GM20000 (cell line): ENCODE measurements at places on chromosomes 5 and 9.
A peak's percentile ranks its signal among the peaks of the same experiment; 100 is the strongest.

GRCh38 chr5:61290791-61291210 is 41.3 kb upstream of the ZSWIM6 start:
- DNase-seq = no peak

DNA sequence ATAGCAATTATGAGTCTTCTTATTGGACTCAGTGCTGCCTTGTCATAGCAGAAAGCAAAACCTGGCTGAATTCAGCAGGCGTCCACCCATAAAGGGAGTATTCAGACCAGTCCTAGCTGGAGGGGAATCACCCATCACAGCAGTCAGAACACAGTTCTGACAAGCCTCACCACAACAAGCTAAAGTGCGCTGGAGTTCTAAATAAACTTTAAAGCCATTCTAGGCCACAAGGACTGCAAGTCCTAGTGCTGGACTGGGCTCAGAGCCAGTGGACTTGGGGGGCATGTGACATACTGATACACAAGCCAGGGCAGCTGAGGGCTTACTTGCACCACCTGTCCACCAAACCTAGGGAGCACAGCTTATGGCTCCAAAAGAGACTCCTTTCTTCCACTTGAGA is 115.3 kb upstream of the PCSK5 start:
- no peak for DNase-seq

GRCh38 chr9:5442400-5443011 is 4.8 kb upstream of the PLGRKT start:
- DNase-seq = no peak

DNA sequence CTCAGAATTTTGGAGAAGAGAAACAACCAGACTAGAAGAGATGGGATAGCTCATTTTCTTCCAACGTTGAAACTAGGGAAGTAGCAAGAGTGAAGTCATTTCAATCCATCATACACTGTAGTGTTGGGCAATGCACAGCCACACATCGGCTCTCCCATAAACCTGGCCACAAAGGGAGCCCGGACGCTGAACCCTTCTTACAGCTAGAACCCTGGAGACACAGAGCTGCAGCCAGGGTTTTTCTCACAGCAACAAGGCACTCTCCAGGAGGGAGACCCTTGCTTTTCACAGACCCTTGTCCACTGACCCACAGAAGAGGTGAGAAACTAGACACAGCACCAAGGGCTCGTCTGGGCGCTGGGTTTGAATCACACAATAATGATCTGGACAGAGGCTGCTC is 101.4 kb upstream of the FSTL4 start:
- no peak for DNase-seq

- DNase-seq = peak; percentile 64
Observed at GRCh38 chr5:131212471-131213021, 41.8 kb downstream of the LYRM7 start.

DNA sequence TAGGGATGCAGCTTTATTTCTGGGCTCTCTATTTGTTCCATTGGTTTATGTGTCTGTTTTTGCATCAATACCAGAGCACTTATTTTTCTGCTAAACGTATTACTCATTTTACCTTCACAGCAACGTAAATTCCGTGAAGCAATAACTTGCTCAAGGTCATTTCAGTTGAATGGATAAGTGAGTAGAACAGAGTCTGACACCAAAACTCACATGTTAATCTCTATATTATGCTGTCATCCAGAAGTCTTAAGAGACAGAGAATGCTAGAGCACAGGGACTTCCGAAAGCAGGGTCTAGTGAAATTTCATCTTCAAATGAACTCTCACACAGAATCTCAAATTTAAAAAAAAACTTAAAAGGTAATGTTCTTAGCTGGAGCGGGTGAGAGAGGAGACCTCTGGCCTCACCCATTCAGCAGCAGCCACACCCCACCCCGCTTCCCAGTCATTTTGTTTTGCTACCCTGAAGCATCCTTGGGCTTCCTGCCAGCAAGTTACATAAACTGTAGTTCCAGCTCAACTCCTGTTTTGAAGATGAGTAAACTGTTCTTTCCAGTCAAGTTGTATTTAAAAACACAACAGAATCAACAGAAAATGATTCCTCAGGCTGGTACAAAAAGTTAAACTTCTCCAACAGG is 69.3 kb downstream of the TRIM36 start:
- DNase-seq = no peak

DNA sequence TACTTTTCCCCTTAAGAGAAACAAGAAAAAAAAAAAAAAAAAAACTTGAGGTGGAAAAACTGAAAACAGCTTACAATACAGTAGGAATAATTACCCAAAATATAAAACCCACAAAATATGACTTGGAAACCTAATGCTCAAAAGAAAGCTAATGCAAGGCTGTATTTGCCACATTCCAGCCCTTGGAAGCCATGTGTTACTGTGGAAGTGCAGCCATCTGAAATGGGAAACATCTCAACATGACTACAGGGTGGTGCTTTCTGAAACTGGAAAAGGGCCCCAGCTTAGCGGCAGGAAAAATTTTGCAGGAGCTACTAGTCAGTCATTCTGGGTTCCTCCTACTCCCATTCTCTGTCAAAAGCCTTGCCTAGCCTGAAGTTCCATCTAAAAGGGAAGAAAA is 20.4 kb downstream of the CDK5RAP2 start:
- DNase-seq = no peak

GRCh38 chr5:124996023-124996763 is 249.8 kb upstream of the ZNF608 start:
- DNase-seq = no peak

GRCh38 chr9:83512621-83513020 is 25.6 kb downstream of the FRMD3 start:
- no peak for DNase-seq

GRCh38 chr5:135488727-135489465 is 36.7 kb upstream of the TIFAB start:
- DNase-seq = no peak

GRCh38 chr5:176995896-176996767 is 10.4 kb downstream of the UIMC1 start:
- peak; percentile 32 for DNase-seq

DNA sequence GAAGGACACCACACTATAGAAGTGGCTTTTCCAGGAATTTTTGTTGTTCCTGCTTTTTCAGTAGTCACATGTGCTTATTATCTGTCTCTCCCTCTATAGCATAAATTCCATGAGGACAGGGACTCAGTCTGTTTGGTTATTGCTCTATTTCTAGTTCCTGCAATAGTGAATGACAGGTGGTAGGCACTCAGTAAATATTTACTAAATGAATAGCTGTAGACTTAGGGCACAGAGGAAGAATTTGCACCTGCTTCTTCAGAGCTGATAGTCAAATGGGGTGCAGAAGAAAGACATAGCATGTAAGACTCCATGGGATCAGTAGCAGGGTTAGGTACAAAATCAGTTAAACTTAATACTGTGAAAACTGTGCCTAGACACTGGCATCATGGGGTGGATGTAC is 580.2 kb downstream of the CCDC171 start:
- DNase-seq = no peak

GRCh38 chr5:35954175-35954574 is 15.8 kb upstream of the CAPSL start:
- DNase-seq = no peak

GRCh38 chr5:95283761-95284571 is 928 bp downstream of the MCTP1 start:
- peak; percentile 79 for DNase-seq

- no peak for DNase-seq
Observed at GRCh38 chr9:105483618-105484017, 35.8 kb downstream of the FSD1L start.

DNA sequence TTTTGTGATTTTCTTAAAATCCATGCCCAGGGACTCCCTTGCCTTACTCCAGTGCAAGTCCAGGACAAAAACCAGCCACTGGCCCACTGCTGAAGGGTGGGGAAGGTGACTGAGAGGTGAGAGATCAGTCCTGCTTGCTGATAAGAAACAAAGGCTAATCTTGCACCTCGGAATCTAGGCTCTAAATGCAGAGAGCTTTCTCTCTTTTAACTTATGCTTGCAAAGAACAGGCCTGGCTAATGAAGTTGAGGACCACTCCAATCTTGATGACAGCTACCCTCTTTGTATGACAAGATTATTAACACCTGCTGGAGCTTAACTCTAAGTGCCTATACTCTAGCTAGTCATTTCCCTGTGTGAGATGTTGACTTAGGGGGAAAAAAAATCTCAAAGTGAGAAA is 8.8 kb downstream of the TLE1 start:
- DNase-seq = no peak

DNA sequence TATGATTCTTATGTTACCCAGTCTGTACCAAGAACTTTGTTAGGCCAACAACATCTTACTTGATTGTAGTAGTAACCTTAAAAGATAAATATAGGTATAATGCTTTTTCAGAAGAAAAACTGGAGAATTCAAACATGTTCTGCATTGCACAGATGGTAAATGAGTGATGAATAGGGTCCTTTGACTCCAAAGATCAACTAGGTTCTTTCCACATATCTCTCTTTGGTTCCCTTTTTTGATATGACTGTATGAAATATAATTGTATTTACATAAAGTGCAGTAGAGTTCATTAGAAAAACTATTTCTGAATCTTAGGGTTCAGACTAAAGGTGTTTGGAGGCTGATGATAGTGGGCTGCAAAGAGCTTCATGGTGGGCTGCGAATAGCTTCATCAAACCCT is 150.5 kb upstream of the CDKN2B start:
- DNase-seq = no peak

DNA sequence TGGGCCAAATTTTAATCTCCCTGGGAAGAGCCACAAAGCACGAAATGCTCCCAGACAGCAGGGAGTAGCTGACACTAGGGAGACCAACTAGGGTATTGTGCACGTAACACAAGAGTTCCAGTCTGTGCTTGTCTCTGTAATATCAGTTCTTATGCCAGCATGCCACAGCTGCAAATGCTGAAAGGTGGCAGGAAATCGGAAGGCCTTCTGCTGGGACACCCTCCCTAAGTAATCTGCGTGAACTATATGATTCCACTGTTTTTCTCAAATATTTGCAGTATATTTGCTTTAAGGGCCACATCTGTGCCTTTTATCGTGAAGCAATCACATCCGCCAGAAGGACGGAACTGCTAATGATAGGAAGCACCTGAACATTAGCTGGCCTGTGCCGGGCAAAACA is 12.6 kb downstream of the VLDLR start:
- DNase-seq = no peak

GRCh38 chr9:122394265-122395125 is 23.7 kb downstream of the PTGS1 start:
- no peak for DNase-seq

- no peak for DNase-seq
Observed at GRCh38 chr9:81141961-81142360, 547.4 kb downstream of the TLE1 start.

DNA sequence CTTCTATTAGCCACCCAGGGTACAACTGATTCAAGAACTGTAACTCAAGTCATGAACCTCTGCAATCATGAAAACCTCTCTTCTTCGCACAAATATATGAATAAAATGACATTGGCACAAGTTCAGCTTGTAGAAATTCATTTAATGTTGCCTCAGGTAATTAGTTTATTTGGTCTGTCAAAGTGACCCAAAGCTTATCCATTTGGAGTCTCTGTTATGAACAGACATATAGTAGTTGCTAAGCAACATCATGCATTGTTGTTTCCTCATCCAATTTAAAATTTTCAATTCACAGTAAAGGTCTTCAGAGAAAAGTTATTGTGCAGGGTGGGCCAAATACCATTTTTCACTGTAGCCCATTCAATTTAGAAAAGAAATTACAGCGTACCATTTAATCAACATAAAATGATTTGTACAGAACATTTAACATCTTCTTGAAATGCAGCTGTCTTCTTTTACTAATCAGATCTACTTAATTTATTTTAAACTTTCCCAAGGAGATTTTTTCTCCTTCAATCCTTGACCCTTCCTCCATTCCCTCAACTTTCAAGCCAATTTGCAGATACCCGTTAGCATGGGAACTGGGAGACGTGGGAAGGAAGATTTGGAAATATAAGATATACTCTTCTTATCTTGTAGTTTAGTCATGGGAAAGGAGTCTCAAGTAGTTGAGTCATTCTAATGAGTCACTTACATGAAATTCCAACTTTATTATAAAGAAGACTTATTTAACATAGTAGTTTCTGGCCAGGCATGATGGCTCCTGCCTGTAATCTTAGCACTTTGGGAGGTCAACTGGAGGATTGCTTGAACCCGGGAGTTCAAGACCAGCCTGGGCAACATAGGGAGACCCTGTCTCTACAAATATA is 231.3 kb downstream of the ATPSCKMT start:
- DNase-seq = peak; percentile 0

GRCh38 chr9:85332487-85332886 is 409.3 kb downstream of the AGTPBP1 start:
- DNase-seq = no peak

- no peak for DNase-seq
Observed at GRCh38 chr9:24464319-24464951, 81.3 kb downstream of the IZUMO3 start.

DNA sequence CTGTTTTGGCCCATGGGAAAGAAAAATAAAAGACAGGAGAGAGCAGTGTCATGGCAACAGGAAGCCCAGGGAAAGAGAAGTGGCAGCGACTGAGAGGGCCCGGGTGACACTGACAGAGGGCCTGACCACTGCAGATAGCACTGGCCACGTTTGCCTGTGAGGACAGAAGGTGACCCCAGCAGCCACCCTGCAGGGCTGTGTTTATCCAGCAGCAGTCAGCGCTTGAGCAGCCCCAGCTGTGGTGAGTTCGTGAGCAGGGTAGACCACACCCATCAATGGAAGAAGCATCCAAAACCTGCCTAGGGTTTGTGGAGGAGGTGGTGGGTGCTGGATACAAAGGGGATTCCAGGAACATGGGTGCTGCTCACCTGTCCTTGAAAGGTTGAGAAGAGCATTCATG is 222.5 kb downstream of the MARCHF11 start:
- no peak for DNase-seq

- no peak for DNase-seq
Observed at GRCh38 chr5:151733358-151734063, 24.9 kb downstream of the ATOX1 start.

GRCh38 chr5:171681061-171681460 is 104.6 kb upstream of the SMIM23 start:
- DNase-seq = no peak

DNA sequence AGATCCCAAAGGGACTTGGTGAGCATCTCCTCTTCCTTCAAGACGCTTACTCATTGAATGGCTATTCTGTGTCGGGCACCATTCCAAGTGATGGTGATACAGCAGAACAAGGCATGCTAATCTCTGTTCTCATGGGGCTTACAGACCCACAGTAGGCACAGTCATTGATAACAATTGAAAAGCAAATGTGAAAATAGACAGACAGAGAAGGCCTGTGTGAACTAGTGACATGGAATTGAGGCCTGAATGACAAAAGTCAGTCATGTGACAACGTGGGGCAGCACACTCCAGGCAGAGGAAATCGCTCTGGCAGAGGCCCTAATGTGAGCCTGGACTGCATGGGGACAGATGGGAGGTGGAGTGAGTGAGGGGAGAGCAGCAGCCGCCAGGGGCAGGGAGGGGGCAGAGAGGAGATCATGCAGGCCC is 70.7 kb upstream of the CPLX2 start:
- no peak for DNase-seq
